Stimulated activated CD8-positive, alpha-beta memory T cell treated with anti-CD3 and anti-CD28 coated beads, Interleukin-2, amount 100 ng/mL, for 48 hours (primary cell): ENCODE measurements at places on chromosomes 6 and 20.

DNA sequence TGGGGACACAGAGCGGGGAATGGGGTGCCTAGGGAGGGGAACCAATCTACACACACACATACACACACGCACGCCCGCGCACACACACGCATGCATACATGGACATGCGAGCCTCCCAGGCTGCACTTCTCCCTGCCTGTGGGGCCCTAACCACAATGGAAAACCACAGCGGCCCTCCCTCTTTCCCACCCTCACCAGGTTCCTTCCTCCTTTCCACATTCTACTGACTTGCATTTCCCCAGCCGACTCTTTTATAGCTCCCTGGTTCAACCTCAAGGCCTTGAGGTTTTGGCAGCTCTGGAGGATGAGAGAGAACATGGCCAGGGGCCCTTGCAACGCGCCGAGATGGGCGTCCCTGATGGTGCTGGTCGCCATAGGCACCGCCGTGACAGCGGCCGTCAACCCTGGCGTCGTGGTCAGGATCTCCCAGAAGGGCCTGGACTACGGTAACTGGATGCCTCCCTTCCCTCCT is at the start of gene BPI:
Gene BPI, plus strand, starts transcription at position 249 of the 472 bp plus-strand sequence. Its CDS starts 68 bp downstream, at position 317.
- DNase-seq, result no peak

DNA sequence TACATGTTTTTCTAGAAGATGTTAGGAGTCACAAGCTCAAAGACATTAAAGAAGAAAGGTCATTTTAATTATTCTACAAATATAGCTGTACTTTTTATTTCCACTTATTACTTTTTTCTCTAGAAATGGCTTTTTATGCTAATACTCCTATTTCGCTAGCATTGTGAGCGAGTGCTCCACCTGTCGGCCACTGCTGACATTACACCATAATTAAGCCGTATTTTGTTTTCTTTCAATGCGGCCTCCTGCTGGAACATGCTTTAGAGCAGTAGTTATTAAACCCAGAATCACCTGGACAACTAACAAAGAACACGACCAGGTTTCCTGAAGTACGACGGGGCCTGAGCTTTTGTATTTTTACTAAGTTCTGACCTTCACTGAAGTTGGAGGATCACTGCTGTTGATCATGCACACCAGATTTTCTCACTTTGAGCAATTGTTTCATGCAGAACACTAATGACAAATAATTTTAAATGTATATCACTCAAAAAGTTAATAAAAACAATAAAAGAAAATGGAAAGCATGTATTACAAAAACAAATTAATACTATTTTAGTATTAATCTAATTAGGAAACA is 74.1 kb upstream of the PAK5 start:
- DNase-seq, result peak; percentile 13

DNA sequence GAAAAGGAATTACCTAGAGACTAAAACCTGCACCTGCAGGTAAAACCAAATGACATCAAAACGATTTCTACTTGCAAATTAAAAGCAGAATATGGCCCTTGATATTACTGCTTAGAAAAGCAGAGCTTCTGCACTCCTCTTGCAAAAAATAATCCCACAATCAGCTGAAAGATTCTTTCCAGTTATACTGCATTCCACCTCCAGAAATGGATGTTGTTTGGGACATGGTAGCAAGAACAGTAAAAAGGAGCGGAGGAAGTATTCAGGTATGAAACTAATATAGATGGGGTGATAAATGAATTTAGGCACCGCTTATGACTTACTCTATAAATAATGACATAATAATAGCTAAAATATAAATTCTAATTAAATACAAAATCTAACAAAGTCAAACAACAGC is 14.9 kb downstream of the ATXN1 start:
- no peak for DNase-seq

DNA sequence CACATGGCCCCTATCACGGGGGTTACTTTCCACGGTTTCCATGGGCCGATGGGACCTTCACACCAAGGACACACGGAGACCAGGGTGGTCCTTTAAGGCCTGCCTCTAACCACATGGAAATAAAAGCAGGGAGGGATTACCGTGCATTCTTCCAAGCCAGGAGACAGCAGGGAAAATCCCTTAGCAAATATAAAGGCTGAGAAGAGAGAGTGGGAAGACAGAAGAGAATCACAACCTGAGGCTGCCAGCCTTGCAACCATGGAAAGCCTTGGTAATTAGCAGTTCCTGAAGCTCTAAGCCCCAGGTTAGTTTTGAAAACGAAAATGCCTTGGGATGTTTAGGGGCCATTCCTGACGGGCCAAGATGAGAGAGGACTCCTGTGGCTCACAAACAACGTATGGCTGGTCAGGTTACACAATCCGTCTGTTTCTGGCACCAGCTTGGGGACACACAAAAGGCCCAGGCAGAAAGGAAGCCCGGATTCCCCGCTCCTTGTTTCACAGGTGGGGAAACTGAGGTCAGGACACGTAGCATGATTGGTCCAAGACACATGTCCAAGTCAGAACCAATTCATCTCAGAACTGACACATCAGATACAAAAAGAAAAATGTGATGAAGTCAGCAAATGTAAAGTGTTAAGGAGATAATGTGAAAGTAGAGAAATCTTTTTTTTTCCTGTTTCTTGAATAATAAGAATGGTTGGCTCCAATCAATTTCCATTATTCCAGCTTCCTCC is 2.8 kb downstream of the PREX1 start:
- no peak for DNase-seq

GRCh38 chr20:23874747-23875146 is 4.8 kb downstream of the CST5 start:
- DNase-seq, result no peak

- DNase-seq, result peak; percentile 46
These were observed 22.7 kb downstream of the HLA-A start for GRCh38 chr6:29964887-29965562.

GRCh38 chr20:37524859-37525708 is 2.6 kb downstream of the BLCAP start:
- no peak for DNase-seq

DNA sequence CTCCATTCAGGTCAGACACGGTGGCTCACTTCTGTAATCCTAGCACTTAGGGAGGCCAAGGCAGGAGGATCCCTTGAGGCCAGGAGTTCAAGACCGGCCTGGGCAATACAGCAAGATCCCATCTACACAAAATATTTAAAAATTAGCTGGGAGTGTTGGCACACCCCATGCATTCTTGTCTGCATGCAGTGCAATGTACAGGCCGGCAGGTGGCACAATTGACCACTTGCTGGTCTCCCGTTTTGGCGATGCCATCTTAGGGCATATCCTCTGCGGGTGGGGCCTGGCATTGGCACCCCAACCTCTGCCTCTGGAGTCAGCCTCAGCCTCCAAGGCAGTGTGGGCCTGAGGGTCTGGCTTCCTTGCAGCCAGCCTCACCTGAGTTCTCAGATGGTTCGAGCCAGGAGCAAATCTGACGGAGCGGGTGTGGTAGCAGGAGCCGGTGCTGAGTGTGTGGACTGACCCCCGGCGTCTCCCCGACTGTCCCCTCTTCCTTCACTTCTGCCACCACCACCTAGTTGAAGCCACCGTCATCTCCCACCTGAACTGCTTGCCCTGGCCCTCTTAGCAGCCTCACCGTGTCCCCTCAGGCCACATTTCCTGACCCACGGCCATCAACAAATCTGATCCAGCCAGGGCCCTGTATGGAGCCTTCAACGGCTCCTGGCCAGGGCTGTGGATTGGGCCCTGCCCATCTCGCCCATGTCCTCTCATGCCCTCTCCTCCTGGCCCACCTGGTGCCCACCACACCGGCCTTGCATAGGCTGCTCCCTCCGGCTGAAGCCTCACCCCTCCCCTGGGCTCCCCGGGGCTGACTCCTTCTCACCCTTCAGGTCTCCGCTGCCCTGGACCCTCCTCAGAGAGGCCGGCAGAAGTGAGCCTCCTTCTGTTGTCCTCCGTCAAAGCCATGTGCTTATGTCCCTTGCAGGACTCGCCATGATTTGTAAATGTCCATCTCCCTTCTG is 44.0 kb downstream of the EFCAB8 start:
- DNase-seq, result peak; percentile 42

DNA sequence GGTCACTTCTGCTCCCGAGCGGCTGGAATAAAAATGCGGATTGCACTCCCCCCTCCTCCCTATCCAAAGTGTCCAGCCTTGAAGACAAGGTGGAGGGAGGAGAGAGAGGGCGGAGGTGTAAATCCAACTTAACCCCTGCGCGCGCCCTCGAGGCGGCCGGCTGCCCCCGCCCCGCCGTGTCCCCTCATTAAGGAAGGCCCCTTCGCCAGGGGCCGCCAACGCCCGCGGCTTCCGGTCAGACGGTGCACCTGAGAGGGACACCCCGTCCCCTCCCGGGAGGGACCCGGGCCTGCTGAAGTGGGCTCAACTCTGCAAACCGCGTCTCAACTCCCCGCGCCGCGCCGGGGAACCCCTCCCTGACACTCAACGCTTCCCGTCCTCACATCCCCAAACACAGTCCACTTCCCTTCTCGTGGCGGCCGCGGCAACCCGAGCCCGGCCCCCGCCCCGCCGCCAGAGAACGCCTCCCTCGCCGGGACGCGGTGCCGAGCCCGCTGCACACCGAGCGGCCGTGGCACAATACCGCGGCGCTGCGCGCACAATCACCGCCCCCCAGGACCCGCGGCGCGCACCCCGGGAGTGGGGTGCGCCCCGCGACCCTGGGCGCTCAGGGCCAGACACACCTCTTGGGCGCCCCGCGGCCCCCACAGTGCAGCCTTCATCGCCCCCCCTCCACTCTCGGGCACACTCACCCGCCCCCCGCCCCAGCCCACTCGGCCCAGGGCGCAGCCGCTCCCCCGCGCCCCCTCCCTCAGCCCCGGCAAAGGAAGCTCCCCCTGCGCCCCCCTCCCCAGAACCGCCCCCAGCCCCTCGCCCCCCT is 102.5 kb downstream of the NOL4L start:
- no peak for DNase-seq

DNA sequence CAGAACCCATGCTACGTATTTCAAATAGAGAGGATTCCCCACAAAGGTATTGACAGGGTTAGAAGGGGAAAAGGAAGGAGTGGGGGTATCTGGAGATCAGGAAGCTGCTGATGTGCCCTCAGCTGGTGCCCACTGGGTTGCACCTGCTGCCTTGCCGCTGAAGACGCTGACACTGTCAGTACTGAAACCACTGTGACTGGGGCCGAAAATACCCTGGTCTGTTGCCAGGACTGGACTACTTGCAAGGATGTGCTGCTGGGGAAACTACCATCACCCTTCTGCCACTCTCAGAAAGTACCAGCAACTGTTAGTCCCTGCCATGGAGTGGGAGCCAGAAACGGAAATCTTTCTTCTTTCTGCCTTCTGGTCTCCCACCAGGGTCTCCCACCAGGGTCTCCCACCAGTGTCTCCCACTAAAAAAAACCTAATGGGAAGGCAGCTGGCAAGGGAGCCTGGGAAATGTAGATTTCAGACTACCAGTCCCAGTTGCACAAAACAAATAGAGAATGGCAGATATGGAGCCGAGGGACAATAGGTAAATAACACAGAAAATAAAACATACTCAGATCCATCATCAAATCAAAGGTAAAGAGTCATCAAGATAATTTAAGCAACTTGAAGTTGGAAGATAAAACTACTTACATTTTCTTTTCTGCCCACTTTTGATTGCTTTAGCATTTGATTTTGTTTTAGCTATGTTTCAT is 204.8 kb downstream of the TPBG start:
- no peak for DNase-seq

DNA sequence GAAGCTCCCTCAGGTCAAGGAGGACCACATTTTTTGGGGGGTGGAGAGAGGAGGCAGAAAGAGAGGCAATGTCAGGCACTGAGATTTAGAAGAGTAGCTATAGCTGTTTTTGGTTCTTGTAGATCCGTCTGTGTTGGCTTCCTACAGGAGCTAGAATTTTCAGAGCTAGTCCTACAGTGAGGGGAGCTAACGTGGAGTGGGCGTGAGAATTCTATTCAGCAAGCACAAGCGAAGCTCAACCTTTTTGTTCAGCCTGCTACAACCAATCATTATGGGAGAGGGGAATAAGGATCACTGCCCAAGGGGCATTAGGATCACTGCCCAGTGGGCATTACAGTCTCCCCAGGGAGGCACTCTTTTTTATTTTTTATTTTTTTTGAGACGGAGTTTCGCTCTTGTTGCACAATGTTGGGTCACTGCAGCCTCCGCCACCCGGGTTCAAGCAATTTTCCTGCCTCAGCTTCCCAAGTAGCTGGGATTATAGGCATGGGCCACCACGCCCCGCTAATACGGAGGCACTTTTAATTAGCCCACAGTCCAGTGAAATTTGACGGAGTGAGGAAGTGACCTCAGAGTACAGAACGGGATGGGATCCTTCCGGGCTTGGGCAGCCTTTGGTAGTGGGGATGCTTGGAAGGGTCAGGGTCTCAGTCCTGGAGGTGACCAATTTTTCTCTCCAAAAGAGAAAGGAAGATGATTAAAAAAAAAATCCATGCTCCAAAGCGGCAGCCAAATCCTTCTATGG is 1.1 kb upstream of the PANK2 start:
- no peak for DNase-seq

GRCh38 chr20:45897289-45897688 is 6.2 kb downstream of the CTSA start:
- DNase-seq, result no peak

DNA sequence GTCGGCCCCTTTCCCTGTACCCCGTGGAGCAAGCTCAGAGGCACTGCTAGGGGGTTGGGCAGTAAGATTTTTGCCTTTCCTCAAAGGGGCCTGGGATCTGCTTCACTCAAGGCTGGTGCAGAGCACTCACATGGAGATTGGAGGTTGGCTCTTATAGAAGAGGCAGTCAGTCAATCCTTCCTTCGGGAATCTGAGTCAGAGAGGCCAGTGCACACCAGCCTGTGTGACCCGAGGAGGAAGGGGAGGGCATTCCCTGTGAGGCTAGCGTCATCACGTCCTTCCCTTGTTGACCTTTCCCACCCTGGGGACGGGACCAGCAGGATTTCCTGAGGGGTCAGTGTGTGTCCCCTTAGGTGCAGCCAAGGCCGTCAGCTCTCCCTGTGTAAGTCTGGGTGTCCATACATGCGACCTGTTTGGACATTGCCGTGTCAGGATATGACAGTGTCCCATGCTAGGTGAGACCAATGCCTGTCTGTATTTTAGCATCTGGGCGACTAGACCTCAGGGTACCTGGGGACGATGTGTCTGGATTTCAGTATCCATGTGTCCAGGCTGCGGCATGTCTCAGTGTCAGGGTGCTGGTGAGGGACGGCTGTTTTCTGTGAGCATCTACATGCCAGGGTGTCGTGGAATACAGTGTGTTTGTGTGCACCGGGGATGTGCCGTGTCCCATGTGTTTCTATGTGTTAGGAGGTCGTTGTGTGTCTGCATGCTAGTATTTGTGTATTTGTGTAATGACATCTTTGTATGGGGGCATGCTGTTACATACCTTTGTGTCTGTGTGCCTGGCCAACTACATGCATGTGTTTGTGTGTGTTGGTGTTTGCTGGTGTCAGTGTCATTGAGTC is 2.8 kb upstream of the ZNF512B start:
- no peak for DNase-seq

- DNase-seq, result no peak
These were observed 158.7 kb downstream of the SOX4 start for GRCh38 chr6:21752054-21752811.
